IPS DF 6.9 (cell line): ENCODE measurements at places on chromosomes 16 and 17.

DNA sequence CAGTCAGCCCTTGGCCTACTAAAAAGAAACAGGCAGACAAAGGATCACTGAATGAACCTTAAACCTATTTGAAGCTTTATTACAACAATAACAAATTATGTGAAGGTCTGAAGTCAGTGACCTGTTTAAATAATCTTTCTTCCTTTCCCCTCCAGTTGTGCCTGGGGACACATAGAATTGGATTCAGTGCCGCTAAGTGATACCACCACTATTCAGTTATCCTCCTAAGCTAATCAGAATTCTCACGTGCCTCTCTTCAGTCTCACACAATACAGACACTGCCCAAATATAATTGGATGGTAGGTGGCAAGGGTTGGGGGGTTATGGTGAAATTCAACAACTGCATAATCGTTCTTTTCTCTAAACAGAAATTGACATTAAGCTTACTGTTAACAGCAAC is 11.4 kb downstream of the TXNDC11 start:
- H3K4me1 ChIP-seq: no peaks in the 10 kb centered on the region
- no peak for DNase-seq
- no peaks in the 10 kb centered on the region for H3K27me3 ChIP-seq
- H3K27ac ChIP-seq: no peak overlapping the region

DNA sequence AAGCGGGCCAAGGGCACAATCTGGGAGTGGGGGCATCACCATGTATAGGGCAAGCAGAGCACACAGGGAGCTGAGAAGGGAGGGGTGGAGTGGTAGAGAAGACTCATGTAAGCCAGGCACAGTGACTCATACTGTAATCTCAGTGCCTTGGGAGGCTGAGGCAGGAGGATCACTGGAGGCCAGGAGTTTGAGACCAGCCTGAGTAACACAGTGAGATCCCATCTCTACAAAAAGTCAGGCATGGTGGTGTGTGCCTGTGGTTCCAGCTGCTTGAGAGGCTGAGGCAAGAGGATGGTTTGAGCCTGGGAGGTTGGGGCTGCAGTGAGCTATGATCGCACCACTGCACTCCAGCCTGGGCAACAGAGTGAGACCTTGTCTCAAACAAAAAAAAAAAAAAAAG is 40.8 kb downstream of the ARHGAP27 start:
- H3K4me1 ChIP-seq: peaks cover 7% of the 10 kb centered on the region; the same call in 1 of the 2 replicates
- peaks cover 2% of the 10 kb centered on the region; the same call in 1 of the 2 replicates for H3K36me3 ChIP-seq
- no peak for DNase-seq
- H3K4me3 ChIP-seq: no peak overlapping the region

DNA sequence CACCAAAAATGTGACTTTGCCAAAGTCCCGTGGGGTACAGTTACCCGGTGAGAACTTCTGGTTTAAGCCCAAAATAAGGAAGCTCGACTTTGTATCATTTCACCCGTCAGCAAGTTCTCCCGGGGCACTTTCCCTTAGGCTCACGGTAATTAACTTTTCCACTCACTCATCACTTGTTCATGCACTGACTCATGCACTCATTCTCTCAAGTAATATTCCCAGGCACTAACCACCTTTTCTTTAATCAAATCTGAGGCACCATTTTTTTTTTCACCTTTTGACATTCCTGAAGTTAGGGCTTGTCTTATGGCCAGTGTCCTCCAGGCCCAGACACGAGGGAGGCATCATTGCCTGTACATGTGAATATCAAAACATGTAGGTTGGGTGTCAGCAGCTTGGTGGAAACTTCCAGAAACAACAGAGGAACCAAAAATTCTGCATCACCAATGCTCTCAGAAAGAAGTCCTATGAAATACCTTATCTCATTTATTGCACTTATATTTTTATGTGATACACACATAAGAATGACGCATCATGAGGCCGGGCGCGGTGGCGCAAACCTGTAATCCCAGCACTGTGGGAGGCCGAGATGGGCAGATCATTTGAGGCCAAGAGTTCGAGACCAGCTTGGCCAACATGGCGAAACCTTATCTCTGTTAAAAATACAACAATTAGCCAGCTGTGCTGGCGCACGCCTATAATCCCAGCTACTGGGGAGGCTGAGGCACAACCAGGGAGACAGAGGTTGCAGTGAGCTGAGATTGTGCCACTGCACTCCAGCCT is 36.1 kb upstream of the ATP2C2 start:
- H3K4me3 ChIP-seq: no peak overlapping the region
- no peak overlapping the region for H3K27ac ChIP-seq
- DNase-seq: no peak
- 0 out of 2 replicates have a peak, but pooled peaks cover 2% of the 10 kb centered on the region for H3K4me1 ChIP-seq
- no peaks in the 10 kb centered on the region for H3K36me3 ChIP-seq
- H3K27me3 ChIP-seq: no peaks in the 10 kb centered on the region

- H3K4me3 ChIP-seq: no peak overlapping the region
- no peak overlapping the region for H3K27ac ChIP-seq
- no peak for DNase-seq
- no peaks in the 10 kb centered on the region for H3K27me3 ChIP-seq
- no peaks in the 10 kb centered on the region for H3K36me3 ChIP-seq
- H3K4me1 ChIP-seq: peaks cover 2% of the 10 kb centered on the region; the same call in 1 of the 2 replicates
Observed at GRCh38 chr16:87970186-87970585, 19.0 kb downstream of the BANP start.

DNA sequence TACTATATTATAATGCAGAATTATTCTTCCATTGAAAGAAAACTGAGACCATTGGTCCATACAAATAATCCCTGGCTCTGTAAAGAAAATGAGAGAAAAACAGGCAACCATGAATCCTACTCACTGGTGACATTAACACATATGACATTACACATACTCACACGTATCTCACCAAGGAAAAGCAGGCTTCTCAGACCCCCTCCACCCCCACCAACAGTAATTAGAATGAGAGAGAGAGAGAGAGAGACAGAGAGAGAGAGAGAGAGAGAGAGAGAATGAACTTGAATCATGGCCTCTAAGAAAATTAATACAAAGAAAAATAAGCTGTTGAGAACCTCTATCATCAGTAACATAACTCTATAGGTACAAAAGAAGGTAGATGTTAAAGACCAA is 132.0 kb downstream of the SNX11 start:
- no peaks in the 10 kb centered on the region for H3K4me1 ChIP-seq

DNA sequence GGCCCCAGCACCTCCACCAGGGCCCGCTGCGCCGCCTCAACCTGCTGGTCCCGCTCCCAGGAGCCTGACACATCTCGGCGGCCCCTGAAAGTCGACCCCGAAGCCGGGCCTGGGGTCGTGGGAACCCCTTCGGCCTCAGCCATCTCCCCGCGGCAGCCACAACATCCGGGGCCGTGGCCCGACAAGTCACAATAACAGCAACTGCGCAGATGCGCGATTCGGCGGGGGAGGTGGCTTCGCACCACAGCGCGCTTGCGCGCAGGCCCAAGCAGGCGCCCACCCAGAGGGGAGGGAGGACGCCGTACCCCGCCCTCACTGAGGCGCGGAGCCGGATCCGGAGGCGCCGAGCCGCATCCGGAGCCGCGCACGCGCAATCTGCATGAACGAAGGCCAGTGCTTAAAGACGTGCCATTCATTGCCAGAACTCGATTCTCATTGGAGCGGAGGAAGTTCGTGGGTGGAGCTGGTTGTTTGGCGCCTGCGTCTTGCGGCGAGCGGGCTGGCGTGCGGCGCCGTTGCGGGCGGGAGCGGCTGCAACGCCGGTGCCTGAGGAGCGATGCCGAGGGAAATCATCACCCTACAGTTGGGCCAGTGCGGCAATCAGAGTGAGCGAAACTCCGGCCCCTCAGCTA is at the start of the genes RETREG3 and TUBG1:
RETREG3 (minus strand) TSS at position 193 of the 632 bp plus-strand sequence; CDS start at position 143, 50 bp downstream.
TUBG1 (plus strand) TSS at position 502 of the 632 bp plus-strand sequence; CDS start at position 557, 55 bp downstream.
- H3K4me1 ChIP-seq: peaks cover 1% of the 10 kb centered on the region; the same call in 1 of the 2 replicates
- H3K4me3 ChIP-seq: peak within 1 kb of the TSS; percentile 97
- no peaks in the 10 kb centered on the region; the same call in 1 of the 2 replicates for H3K27me3 ChIP-seq
- H3K36me3 ChIP-seq: peaks cover 19% of the 10 kb centered on the region
- H3K27ac ChIP-seq: no peak within 1 kb of the TSS
